ENCODE measurements at places on chromosomes 7 and 10. TPM values are rescaled to one million over a fixed set of nuclear protein-coding genes. Genes with fewer than 3 reads are reported as not detected.

Gene THSD7A
- total RNA-seq: 1.0 TPM

Gene SLC18A3
- not detected for total RNA-seq

Gene C7orf57
- total RNA-seq: not detected

Gene VSIR
- 127 TPM for total RNA-seq

Gene POLL
- 20.1 TPM for total RNA-seq

Gene GDF2
- total RNA-seq: not detected

Gene CREB3L2
- total RNA-seq: 22.3 TPM

Gene C10orf53
- total RNA-seq: not detected

Gene RAPGEF5
- 11.4 TPM for total RNA-seq

Gene GIMAP5
- 9.8 TPM for total RNA-seq

All from left ventricle myocardium superior (tissue), 1 donor.